ENCODE measurements at places on chromosomes 3 and 15. TPM values are rescaled to one million over a fixed set of nuclear protein-coding genes. Genes with fewer than 3 reads are reported as not detected.

The RTP3 gene
- total RNA-seq: not detected

The SLC12A1 gene
- not detected for total RNA-seq

The KNSTRN gene
- total RNA-seq: 25.6 TPM

The DNAH12 gene
- 0.21 TPM for total RNA-seq

The ISLR gene
- total RNA-seq: 119 TPM

The GHSR gene
- not detected for total RNA-seq

The ACAD11 gene
- total RNA-seq: 28.3 TPM

The SLC12A8 gene
- total RNA-seq: 9.0 TPM

The HACL1 gene
- total RNA-seq: 14.0 TPM

The CEP19 gene
- 2.6 TPM for total RNA-seq

The STAB1 gene
- total RNA-seq: 56.5 TPM

The GOLGA8K gene
- not detected for total RNA-seq

The CACNA2D2 gene
- 4.3 TPM for total RNA-seq

The GRK7 gene
- not detected for total RNA-seq

The ZNF106 gene
- total RNA-seq: 328 TPM

The P2RY1 gene
- 16.9 TPM for total RNA-seq

The DCP1A gene
- 23.3 TPM for total RNA-seq

The ZNF385D gene
- 5.4 TPM for total RNA-seq

The RTF1 gene
- total RNA-seq: 46.4 TPM

The EPHA3 gene
- total RNA-seq: 65.6 TPM

The ACTC1 gene
- total RNA-seq: 1,740 TPM

The ACVR2B gene
- 27.8 TPM for total RNA-seq

The DHX36 gene
- total RNA-seq: 97.1 TPM

The SLC30A4 gene
- 14.5 TPM for total RNA-seq

The MED12L gene
- total RNA-seq: 8.5 TPM

The TUSC7 gene
- not detected for total RNA-seq

The DLL4 gene
- 22.5 TPM for total RNA-seq

The CCR2 gene
- total RNA-seq: 1.2 TPM

The TNFSF10 gene
- total RNA-seq: 17.3 TPM

The ROPN1B gene
- 1.3 TPM for total RNA-seq

The BFSP2 gene
- total RNA-seq: not detected

The FAM81A gene
- total RNA-seq: 3.0 TPM

The CX3CR1 gene
- total RNA-seq: 4.8 TPM

The TP63 gene
- 43.2 TPM for total RNA-seq

The SLC28A2 gene
- total RNA-seq: 0.10 TPM

Data from tongue (tissue), 3 donors.